MG63 (cell line): ENCODE measurements at places on chromosomes 2 and 18.

GRCh38 chr18:9933865-9934264 is 20.0 kb downstream of the VAPA start:
- no peak for DNase-seq

- no peak for DNase-seq
Observed at GRCh38 chr2:163368655-163369054, 367.2 kb downstream of the FIGN start.

GRCh38 chr2:8217468-8218030 is 464.3 kb upstream of the ID2 start:
- DNase-seq = no peak

DNA sequence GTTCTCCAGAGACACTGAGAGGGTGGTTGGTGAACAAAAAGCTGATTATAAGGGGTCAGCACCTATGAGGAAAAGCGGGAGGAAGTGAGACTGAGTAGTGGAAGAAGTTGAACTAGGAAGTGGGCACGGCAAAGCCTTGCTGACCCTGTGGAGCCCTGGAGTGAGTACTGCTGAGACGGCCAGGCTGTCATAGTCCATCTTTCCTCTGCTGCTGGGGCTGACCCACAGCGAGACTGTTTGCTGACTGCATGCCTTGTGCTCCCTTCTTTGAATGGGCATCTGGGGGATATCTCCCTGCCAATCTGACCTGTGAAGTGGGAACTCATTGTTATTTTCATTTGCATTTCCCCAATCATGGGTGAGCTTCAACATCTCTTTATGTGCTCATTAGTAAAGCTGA is 92.4 kb upstream of the LDAH start:
- no peak for DNase-seq

DNA sequence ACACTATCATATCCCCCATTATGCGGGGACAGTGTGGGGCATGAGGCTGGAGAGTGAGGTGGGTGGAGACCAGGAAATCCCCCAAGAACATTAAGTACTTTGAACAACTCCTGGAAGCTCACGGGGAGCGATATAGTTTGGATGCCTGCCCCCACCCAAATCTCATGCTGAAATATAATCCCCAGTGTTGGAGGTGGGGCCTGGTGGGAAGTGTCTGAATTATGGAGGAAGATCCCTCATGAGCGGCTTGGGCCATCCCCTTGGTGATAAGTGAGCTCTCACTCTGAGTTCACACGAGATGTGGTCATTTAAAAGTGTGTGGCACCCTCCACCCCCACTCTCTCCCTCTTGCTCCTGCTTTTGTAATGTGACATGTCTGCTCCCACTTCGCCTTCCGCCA is 97.1 kb upstream of the TMEM200C start:
- DNase-seq = no peak

- no peak for DNase-seq
Observed at GRCh38 chr2:138063181-138063580, 98.9 kb downstream of the HNMT start.

DNA sequence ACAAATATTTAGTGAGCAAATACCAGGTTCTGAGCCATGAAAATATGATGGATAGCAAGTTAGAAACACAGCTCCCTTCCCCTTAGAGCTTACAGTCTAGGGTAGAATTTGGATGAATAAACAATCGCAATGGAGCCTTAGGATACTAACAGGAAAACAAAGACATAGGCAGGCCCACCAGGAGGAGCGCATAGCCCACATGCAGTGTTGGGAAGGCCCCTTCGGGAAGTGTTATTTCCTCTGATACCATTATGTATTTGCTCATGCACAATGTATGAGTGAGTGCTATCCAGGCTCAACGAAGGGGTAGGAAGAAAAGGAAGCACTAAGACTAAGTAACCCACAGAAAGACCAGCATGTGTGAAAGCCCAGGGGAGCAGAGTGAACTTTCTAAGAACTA is 54.0 kb downstream of the RAB27B start:
- DNase-seq = no peak

DNA sequence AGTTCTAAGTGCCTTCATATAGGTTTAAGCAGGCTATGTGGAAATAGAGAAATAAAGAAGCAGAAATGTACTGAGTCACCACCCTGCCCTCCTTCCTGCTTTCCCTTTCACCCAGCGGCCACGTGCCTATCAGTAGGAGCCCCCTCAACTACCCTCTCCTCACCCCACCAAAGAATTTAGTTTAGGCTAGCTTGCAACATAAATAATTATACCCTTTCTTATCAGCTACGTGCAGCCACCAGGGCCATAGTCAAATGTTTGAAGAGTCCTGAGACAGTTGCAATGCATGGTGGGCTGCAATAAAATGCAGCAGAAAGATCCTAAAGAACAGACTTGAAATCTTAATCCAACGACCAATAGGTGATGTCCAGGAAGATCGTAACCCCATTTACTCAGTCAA is 101.2 kb downstream of the RTP5 start:
- DNase-seq = no peak

- no peak for DNase-seq
Observed at GRCh38 chr2:134954065-134954464, 35.4 kb downstream of the CCNT2 start.

- DNase-seq = no peak
Observed at GRCh38 chr2:120310136-120310535, 35.8 kb upstream of the INHBB start.

GRCh38 chr2:37453027-37453426 is 108.6 kb downstream of the QPCT start:
- no peak for DNase-seq
